ENCODE measurements at places on chromosomes 7 and 10. TPM values are rescaled to one million over a fixed set of nuclear protein-coding genes. Genes with fewer than 3 reads are reported as not detected.

DNA sequence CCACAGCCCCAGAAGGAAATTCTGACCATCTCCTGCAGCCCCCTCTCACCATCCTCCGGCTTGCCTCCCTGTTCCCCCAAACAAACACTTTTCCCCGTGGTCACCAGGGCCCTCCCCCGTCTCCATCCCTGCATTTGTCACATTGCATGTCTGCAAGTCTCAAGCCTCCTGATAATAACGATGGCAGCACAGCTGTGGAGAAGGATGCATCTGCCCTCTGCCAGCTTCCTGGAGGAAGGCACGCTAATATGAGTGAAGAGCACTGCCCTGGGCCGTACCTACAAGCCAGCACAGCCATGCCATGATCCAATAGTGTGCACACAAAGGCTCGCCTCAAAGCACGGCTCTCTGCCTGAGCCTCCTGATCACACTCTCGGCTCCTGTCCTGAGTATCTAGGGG is 98.5 kb downstream of the SLIT1 start:
- no peak for DNase-seq

GRCh38 chr10:94239696-94240095 is 123.0 kb downstream of the NOC3L start:
- DNase-seq: no peak

DNA sequence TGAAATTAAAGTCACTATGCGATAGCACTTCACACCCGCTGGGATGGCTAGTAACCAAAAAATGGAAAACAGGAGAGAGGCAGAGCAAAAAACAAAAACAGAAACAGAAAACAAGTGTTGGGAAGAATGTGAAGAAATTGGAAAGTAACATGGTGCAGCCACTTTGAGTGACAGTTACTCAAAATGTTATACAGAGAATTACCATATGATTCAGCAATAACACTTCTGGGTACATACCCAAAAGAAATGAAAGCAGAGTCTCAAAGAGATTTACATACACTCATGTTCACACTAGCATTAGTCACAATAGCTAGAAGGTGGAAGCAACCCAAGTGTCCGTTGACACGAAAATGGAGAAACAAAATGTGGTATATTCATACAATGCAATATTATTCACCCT is 88.6 kb upstream of the KCNIP2 start:
- no peak for DNase-seq

DNA sequence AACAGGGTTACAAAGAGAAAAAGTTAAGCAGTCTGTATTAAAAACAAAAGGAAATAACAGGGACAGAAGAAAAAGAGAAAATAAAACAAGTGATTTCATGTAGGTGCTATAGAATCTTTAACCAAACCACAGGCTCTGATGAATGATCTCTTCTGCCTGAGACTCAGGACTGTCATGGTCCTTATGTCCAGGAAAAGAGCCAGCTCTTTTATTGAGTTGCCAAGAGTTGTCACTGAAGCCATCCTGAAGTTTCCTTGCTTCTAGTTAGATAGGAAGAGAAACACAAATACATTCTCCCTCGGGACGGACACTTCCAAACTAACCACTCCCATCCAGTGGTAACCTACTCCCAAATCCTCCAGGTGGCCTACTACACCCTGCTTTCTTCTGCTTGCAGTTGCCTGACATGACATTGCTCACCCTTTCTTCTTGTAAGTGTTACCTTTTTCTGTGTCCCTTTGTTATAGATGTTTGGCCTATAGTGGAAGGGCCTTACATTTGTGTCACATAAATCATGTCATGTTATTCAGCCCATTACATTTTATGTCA is 346.7 kb downstream of the NRG3 start:
- DNase-seq: no peak

DNA sequence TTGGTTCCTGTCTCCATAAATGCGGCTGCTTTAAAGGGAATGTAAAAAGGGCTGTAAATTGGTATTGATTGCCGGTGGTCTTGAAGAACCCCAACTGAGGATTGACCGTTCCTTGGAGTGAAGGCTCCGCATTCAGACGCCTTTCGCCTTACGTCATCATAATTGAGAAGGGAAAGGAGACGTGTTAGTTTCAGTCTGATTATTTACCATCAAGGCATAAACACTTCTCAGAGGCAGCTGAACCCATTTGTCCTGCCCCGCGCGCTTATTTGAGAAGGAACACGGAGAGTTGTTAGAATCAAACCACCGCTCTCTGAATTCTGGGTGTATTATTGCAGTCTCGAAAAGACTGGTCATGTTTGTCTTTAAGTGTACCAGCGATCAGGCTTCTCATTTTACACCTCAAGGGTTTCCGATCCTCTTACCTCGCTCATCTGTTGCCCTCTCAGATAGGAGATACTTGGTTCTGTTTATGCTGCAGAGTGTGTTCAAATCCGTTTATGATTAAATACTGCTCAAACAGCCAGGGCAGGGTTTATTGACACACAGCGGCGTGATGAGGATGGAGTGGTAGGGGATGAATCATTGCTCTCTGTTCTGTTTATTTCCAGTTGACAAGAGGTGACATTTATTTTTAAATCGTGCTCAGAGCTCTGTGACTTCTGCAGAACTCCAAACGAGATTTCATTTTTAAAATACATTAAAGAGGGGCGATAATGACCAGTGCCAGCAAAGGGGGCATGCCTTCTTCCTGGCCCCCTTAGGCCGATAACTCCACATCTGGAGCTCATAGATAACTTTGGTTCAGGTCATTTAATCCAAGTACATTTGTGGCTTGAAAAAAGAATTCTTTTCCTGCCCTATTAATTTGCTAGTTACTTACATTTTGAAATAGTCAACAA is 30.4 kb downstream of the FOXK1 start:
- DNase-seq: no peak

- DNase-seq: no peak
Measured at GRCh38 chr7:4460597-4460996, 221.5 kb upstream of the FOXK1 start.

DNA sequence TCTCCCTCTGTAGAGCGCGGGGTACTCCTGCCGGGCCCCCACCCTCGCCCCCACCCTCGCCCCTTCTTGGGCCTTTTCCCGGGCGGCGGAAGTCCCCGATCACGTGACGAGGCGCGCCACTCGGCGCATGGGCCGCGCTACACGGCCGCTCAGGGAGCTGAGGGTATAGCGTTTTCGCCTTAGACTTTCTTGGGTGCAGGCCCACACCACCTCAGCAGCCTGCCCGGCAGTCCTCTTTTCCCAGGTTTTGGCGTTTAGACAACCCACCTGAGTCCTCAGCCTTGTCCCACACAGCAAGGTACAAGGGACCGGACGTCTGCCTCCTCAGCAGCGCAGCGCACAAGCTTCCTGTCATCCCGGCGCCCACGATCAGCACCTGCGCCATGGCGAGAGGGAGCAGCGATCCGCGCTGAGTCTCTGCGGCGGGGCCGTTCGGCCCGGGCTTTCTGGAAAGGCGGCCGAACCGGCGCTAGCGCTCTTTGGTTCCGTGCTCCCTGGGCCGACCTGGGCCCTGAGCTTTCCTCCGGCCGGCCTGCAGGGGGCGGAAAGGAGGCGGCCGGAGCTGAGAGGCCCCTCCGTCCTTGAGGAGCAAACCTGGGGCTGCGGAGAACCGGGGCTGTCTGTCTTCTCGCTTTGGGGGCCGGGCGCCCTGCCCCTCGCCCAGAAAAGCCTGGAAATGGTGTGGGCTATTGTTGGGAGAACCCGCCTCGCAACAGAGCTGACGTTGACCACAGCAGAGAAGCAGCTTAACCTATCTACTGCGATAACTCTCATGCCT is at the start of gene RNLS:
TSS of gene RNLS (minus strand) at position 513 of the 778 bp plus-strand sequence.
- peak; percentile 39 for DNase-seq

DNA sequence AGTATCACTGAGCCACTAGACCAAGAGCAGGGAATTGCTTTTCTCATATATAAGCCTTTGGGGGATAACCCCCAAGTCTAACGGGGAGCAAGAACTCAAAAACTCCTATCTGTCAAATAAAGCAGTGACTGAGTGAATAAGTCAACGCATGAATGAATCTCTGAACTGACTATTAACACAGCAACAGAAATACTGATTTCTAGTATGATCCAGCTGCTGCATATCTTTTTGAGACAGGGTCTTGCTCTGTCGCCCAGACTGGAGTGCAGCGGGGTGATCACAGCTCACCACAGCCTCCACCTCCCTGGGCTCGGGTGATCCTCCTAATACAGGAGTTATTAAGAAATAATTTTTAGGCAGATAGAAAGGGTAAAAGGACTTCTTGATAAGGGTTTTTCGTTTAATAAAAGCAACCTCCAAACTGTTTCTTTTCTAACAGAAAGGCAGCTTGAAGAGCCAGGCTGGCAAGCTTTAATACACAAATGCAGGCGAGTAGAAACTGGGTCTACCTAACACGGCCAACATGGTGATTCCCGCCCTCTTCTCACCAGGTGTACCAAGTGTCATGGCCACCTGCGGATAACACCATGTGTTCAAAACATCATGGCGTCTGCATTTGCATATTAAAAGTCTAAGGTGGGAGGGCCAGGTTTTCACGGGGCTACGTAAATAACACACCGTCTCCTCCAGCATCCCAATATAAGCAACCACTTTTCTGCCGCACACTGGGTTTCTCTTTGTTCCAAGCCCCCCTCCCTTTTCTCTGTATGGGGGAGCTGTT is 631.9 kb downstream of the PARD3 start:
- DNase-seq: no peak

GRCh38 chr7:17558135-17558534 is 259.7 kb downstream of the AHR start:
- no peak for DNase-seq

GRCh38 chr7:120171406-120171805 is 101.6 kb upstream of the KCND2 start:
- no peak for DNase-seq

- no peak for DNase-seq
Measured at GRCh38 chr7:95800787-95801186, 28.4 kb downstream of the DYNC1I1 start.

GRCh38 chr10:124089859-124090258 is 3.5 kb downstream of the CHST15 start:
- no peak for DNase-seq

Gene MTURN
- polyA plus RNA-seq: 94.8 TPM

Gene LEP
- polyA plus RNA-seq: 0.48 TPM

Measured in right renal pelvis (tissue), 4 donors.